Mammary microvascular endothelial cell (primary cell): ENCODE measurements at places on chromosomes 5 and 9. TPM values are rescaled to one million over a fixed set of nuclear protein-coding genes. Genes with fewer than 3 reads are reported as not detected.

Gene LRRC26
- not detected in 2 replicates for total RNA-seq

Gene LHFPL2
- 28.9 and 37.6 TPM in 2 replicates for total RNA-seq

Gene PCDHGA11
- total RNA-seq = 4.4 and 4.6 TPM in 2 replicates

Gene SPAG8
- total RNA-seq = 0.20 TPM in 1 of 2 replicates, not detected in the other

Gene SLC34A3
- total RNA-seq = not detected in 2 replicates
